ENCODE measurements at places on chromosomes 11 and 22.

- no peak for DNase-seq
Measured at GRCh38 chr11:61777234-61778090, 14.9 kb downstream of the TMEM258 start.

GRCh38 chr11:102223859-102224258 is 93.4 kb upstream of the BIRC3 start:
- no peak for DNase-seq

GRCh38 chr22:31789803-31790202 is 36.0 kb downstream of the DEPDC5 start:
- no peak for DNase-seq

GRCh38 chr11:35303596-35304385 is 115.6 kb downstream of the SLC1A2 start:
- no peak for DNase-seq

GRCh38 chr11:72705442-72706365 is 31.5 kb upstream of the PDE2A start:
- DNase-seq, result no peak

DNA sequence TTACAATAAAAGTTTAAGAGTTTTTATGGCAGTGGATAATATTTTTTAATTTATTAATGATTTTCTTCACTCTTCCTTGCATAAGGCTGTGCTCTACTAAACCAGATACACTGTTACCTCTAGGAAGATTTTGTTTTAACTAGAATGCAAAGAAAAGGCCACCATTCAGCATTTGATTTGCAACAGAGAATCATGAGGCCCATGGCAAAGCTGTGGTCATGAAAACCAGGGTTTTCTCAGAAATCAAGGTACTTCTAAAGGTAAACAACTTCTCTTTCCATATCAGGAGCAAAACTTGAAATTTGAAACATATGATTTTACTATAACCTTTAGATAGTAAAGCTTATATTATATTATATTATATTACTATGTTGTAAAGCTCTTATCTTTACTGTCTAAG is 94.4 kb downstream of the FAM76B start:
- no peak for DNase-seq

DNA sequence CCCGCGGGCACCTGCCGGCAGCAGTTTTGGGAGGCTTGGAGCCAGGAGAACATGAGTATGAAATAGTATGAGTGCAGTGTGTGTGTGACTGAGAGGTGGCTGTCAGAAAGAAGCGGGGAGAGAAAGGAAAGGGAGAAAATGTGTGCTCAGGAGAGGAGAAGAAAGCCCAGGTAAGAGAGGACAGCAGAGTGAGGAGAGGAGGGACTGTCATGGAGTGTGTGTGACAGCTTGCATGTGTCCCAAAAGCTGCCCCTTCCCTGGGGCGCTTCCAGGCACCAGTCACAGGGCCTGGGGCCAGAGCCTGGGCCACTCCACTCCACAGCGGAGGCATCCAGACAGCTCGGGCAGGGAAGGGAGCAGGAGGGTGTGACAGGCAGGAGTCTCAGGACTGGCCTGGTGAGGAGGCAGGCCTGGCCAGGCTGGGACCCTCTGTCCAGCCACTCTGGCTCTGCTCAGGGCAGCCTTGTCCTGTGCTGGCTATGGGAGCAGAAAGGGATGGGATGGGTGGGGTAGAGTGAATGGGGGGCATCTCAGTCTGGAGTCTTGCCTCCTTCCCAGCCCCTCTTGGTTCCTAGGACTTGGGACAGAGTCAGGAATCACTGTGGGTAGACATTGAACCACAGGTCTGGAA is 949 bp downstream of the MMP11 start:
- DNase-seq, result no peak

DNA sequence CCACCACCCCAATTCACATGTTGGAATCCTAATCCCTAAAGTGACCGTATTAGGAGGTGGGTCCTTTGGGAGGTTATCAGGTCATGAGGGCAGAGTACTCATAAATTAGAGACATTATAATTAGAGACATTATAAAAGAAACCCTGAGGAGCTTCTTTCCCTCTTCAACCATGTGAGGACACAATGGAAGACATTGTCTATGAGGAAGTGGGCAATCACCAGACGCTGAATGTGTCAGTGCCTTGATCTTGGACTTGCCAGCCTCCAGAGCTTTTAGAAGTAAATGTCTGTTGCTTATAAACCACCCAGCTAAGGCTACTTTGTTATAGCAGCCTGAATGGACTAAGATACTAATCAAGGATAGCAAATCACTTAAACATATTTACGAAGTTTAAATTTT is 14.8 kb downstream of the GAB2 start:
- DNase-seq, result no peak
